Kidney epithelial cell (primary cell): ENCODE measurements at places on chromosomes 16 and 17.
A peak's percentile ranks its signal among the peaks of the same experiment; 100 is the strongest.

GRCh38 chr16:66603537-66604375, 748 bp upstream of the CMTM3 start:
- DNase-seq, result no peak

DNA sequence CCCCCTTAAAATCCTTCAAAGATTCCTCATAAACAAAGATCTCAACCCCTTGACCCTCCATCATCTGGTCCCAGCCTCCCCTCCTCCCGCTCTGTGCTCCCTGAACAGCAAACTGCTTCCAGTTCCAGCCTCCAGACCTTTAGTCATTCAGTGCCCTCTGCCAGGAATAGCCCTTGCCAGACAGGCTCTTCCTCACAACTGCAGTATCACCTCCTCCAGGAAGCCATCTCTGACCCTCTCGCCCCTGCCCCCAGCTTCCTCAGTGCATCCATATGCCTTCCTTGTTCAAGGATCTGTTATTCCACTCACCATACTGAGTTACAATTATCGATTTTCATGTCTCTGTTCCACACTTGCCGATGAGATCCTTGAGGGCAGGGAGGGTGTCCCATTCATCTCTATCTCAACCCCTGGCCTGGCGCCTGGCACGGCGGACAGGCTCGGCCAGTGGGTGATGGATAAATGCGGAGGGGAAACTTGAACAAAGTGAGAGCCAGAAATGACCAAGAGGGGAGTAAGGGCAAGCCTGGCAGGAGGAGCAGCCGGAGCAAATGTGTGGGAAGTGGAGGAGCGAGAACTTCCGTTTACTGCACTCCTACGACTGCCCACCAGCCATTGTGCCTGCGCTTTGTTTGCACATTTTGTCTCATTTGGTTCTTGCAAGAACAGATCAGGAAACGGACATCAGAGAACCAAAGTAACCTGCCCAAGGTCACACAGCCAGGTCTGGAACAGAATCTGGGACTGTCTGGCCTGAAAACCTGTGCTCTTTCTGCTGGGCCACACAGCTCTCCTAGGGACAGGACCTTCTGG, 2.0 kb upstream of the NXPH3 start:
- no peak for DNase-seq

DNA sequence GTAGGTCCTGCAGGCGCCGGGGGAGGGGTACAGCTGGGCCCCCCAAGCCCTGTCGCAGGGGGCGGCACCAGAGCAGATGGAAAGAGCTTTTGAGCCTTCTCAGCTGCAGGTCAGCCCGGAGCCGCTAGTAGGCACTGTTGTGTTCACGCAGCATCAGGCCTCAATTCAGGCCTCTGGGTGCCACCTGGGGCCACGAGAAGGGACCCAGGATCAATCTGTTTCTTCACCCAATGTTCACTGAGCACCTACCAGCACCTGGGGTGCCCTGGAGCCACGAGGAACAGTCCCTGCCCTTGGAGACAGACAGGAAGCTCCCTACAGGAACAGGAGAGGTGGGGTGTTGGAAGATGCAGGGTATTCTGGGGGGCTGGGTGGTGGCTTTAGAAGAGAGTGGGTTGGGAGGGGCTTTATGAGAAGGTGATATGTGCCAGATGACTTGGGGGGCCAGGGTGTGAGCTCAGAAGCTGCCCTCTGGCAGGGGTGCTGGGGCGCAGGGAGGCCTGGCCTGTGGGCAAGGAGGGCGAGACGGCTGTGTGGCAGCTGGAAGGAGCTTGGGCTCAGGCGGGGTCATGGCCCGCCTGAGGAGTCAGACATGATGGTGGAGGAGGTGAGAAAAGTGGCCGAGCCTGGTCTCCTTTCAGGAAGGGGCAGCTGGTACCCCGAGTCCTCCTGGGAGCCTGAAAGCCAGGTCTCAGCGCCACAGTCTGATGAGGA, 121.9 kb upstream of the GSE1 start:
- DNase-seq, result no peak

- DNase-seq, result peak; percentile 69
Observed at GRCh38 chr17:559551-560431, 154.8 kb downstream of the VPS53 start.
